ENCODE measurements at places on chromosomes 4 and X.

DNA sequence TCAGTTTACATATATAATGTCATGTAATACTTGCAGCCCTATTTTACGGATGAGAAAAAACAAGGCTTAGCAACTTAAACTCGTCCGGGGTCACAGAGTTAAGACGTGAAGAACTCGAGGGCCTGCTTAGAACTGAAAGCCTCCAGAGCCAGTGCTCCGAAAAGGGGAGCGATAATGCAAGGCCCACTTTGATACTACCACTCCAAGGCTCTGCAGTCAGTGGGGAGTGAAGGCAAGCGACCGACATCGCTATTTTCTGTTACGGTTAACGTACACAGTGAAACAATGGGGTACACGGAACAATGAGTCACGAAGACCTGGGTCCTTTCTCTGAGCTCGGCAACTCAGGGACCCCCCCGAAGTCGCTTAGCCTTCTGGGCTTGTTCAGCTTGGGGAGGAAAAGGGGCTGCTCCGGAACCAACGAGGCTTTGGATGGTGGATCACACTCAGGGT lies 965 bp downstream of the PPA2 start:
- DNase-seq, result no peak

DNA sequence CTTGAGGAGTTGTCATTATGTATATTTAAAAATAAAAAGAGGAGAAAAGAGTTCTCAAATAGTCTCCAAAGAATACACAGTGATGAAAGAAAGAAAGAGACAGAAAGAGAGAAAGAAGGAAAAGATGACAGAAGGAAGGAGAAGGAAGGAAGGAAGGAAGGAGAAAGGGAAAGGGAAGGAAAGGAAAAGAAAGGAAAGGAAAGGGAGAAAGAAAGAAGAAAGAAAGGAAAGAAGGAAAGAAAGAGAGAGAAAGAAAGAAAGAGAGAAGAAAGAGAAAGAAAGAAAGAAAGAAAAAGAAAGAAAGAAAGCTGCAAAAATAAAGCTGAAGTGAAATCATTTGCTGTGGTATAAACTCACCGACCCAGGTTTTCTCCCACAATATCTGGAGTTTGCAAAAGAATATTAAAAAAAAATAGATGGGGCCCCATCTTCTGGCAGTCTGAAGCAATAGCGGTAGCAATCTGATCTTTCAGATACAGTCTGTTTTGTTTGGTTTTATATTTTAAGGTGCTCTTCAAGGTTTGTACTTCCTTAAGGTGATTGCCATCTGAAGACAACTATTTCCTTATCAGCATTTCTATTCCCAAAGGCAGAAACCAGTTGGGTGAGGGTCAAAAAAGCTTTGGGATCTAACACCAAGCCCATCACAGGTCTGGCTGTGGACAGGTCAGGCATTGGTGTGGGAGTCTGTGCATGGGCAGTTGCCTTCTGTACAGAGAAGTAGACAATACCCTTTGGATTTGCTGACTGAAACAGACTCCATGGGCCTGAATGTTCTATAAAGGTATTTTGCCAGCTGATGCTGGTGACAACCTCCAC lies 160.4 kb downstream of the CPEB2 start:
- no peak for DNase-seq

DNA sequence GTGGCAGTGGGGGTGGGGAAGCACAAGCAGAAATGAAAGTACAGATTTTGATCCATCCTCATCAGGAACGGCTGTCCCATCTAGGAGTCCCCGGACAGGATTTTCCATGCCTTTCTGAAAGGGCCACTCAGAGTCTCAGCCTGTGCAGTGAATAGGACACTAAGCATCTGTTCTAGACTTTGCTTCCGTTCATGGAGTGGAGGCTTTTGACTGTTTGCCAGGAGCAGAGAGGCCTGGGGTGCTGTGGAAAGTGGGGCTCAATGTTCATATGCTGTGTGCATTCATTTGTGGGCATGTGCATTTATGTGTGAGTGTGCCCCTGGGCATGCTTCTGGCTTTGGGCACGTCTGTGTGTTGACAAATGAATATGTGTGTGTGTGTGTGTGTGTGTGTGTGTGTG lies 25.6 kb upstream of the MAMLD1 start:
- no peak for DNase-seq

GRCh38 chr4:8383451-8384160 lies 56.9 kb downstream of the ACOX3 start:
- no peak for DNase-seq

DNA sequence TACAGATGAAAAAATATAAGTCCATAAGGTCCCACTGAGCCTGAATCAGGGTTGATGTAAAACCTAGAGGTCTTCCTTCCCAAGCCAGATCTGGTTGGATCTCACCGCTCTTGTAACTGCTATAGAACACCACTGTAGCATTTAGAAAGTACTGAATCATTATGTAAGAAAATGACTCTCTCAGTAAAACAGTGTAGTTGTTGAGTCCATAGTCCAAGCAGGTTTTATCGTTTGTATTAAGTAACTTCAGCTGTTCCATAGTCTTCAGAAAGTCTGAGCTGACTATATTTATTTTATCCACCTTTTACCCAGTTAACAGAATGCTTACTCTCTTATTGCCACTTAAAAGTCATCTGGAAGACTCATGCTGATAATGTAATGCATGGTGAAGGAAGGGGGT lies 82.2 kb downstream of the POLA1 start:
- DNase-seq, result no peak

GRCh38 chr4:52959541-52959940 lies 97.4 kb downstream of the RASL11B start:
- no peak for DNase-seq

GRCh38 chr4:47715716-47716416 lies 122.0 kb downstream of the CORIN start:
- no peak for DNase-seq

DNA sequence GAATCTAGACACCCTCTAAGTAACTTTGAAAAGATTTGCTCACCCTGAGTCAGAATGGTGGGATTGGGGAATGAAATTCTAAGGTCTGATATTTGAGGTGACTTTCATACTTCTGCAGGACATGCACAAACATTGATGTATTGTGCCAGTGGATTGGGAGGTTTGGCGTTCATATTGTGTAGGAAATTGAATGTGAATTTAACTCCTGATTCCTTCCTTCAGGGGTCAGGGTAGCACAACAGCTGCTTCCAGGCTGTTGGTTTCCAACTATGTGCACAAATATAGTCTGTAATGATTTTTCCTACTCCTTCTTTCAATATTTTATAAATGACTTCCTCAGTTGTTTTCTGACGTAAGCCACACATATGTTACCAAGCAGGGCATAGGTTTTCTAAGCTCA lies 3.1 kb downstream of the IL1RAPL1 start:
- DNase-seq, result no peak

DNA sequence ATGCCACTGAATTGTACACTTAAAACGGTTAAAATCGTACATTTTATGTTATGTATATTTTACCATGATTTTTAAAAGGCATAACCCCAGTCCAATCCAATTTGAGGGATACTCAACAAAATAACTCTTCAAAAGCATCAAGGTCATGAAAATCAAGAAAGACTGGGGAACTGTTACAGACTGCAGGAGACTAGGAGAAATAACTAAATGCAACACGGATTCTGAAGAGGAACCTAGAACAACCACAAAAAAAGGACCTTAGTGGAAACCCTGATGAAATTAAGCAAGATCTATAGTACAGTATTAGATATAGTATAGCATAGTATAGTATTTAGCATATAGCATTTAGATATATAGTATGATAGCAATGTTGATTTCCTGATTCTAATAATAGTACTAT lies 26.8 kb downstream of the SH3KBP1 start:
- DNase-seq, result no peak

- no peak for DNase-seq
These were observed 85.0 kb upstream of the FAM241A start for GRCh38 chr4:112060212-112060611.

- DNase-seq, result no peak
These were observed 18.6 kb downstream of the BLTP1 start for GRCh38 chr4:122170775-122171174.

- no peak for DNase-seq
These were observed 53.1 kb upstream of the GLRA2 start for GRCh38 chrX:14476205-14476604.

GRCh38 chr4:53575552-53575951 lies 15.7 kb downstream of the LNX1 start:
- DNase-seq, result no peak

DNA sequence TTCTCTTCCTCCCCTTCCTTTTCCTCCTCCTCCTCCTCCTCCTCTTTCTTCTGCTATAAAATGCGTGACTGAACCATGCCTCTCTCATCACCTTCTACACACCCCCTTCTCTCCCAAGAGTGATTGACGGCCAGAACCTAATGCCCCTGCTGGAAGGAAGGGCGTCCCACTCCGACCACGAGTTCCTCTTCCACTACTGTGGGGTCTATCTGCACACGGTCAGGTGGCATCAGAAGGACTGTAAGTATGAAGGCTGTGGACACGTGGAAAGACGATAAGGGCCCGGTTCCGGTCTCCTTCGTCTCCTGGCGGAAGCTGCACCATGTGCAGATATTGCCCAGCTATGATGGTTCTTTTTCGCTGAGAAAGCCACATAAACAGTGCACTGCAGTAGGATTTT lies 12.1 kb upstream of the ARSF start:
- DNase-seq, result no peak

DNA sequence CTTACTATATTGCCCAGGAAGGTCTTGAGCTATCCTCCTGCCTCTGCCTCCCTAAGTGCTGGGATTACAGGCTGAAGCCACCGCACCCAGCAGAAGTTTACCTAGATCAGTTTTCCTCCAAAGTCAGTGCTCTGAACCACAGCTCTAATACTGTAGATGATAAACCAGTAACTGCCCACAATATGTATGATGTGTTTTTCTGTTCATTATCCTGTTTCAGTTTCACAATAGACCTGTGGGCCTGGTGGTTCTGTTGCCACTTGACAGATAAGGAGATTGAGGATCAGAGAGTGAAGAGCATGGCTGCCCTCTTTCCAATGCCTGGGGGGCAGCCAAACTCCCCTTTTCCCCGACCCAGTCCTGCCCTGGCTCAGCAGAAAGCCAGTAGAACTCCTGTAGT lies 87.0 kb downstream of the EFNB1 start:
- DNase-seq, result no peak

DNA sequence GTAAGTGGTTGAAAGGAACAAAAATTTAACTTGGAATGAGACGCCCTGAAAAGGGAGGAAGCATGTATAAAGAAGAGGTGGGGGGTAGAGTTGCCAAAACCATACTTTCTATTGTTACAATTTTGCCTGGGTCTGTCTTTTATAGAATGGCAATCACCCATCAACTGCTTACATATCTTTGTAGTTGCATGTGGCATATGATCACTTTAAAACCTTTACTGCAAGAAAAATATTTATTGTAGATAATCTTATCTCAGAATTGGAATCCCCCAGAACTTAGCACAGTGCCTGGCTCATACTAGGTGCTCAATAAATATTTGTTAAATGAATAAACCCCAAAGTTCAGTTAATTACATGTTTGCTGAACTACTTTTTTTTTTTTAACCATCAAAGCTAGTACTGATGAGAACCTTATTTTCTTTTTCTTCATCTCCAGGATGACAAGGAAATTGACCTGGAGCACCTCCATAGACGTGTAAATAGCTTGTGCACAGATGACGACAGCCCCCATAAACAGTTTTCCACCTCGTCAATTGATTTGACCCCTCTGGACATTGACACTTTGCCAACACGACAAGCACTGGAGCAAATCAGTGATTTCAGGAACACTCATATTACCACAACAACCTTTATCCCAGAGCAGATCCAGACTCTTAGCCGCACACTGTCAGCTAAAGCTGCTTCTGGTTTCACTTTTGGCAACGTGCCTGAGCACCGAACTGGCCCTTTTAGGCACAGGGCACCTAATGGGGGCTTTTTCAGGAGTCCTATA lies 56.7 kb upstream of the ATOH1 start:
- no peak for DNase-seq

DNA sequence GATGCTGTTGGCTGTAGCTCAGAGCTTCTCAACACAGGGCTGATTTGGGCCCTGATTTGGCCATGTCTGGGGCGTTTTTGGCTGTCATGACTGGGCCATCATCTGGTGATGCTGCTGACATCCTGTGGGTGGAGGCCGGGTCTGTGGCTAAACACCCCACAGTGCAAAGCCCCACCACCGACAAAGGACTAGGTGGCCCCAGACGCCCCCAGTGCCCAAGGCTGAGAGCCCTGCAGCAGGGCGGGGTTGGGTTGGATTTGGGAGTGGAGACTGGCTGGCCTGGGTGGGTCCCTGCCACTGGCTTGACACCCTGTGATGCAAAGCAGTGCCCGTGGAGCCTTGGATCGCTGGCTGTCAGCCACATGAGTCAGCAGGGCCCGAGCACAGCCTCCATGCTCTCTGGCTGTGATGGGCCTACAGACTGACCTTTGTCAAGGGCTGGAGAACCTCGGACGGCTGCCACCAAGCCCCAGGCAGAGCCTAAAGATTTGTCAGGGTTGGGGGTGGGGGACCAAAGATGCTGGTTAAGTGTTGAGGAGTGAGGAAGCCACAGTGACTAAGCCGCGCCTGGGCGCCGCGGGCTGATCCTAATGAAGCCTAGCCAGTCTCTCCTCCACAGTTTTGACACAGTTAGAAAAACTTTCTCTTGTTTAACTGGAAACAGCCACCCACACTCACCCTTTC lies 28.3 kb downstream of the CYTL1 start:
- no peak for DNase-seq

All from stimulated activated CD8-positive, alpha-beta memory T cell treated with anti-CD3 and anti-CD28 coated beads, Interleukin-7, amount 100 ng/mL, for 1 hour (primary cell).